Caudate nucleus (tissue), 63 donors: ENCODE measurements at places on chromosomes 6 and 20.

GRCh38 chr6:144266091-144266649, 19.0 kb upstream of the UTRN start:
- DNase-seq, result no peak

GRCh38 chr6:15864038-15864707, 201.3 kb upstream of the DTNBP1 start:
- DNase-seq, result no peak

DNA sequence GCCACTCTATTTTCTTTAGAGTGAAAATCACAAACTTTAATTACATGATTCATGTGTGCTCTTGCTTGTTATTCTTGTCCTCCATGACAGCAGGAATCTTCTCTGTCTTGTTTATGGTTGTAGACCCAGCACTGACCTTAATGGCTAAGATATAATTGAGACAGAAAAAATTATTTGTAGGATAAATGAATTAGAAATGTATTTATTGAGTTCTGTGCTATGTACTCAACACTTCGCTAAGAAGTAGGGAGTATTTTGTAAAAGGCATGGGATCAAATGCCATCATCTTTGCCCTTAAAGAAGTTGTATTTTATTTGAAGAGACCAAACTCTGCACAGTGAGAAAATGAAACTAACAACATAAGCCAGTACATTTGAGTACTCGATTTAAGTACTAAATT, 71.2 kb downstream of the CBLN4 start:
- DNase-seq, result no peak

DNA sequence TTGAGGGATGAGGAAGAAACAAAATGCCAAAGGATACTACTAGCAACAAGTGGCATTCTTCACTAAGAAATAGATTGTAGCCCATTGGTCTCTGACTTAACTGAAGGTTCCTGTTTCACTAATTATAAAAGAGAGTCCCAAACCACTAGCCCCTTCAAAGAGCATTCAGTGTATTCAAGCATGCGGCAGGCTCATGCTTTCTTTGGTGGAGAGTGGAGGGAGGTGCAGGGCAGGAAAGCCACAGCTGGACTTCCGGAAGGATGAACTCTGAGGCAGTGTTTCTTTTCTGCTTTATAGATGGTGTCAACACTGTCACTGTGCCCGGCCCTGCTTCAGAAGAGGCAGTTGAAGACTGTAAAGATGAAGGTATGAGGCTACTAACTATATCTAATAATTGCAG, 636.1 kb downstream of the KIF16B start:
- no peak for DNase-seq

GRCh38 chr6:148242180-148242579, 100.5 kb upstream of the SASH1 start:
- DNase-seq, result no peak

DNA sequence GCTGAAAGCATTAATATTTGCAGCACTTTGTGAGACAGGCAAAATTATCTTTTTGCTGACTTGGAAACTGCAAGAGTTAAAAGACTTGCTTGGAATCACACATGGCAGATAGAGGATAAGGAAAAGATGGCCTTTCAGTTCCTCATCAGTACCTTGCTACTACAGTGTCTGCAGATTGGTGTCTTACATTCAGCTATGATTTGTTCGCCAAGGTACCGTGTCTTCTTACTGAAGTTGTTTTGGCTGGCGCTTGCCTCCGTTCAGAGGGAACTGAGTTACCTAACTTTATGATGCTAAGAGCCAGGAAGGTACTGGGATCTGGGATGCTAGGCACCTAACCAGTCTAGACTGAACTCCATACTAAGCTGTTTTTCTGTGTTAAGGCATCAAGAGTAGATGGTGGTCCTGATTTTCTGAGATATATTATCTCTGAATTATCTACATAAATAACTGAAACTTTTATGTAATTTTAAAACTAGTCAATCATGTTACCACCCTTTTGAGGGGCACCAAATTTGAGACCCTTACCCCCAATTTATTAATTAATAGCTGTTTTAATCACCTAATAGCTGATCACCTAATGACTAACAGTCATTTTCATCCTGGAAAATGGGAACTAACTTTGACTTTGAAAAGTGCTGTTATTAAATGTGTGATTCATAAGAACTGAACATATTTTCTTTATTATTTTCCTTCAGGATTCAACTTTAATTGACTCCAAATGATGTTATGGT, 2.5 kb downstream of the WTAP start:
- no peak for DNase-seq

GRCh38 chr6:90977513-90977912, 390.6 kb upstream of the MAP3K7 start:
- no peak for DNase-seq

DNA sequence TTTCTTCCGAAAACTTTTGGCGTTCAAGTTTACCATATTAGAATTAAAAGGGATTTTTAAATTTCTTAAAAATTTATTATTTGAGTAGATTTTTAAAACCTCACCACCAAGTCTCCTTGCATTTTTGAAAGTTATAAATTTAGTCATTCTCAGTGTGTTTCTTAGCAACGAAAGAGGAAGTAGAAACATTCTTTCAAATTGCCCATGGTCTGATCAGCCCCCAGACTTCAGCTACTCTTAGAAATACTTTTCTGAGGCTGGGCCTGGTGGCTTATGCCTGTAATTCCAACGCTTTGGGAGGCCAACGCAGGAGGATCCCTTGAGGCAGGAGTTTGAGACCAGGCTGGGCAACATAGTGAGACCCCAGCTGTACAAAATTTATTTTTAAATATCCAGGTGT, 15.1 kb upstream of the RTF2 start:
- DNase-seq, result no peak

- DNase-seq, result no peak
Measured at GRCh38 chr6:143838395-143838794, 4.7 kb upstream of the LTV1 start.

DNA sequence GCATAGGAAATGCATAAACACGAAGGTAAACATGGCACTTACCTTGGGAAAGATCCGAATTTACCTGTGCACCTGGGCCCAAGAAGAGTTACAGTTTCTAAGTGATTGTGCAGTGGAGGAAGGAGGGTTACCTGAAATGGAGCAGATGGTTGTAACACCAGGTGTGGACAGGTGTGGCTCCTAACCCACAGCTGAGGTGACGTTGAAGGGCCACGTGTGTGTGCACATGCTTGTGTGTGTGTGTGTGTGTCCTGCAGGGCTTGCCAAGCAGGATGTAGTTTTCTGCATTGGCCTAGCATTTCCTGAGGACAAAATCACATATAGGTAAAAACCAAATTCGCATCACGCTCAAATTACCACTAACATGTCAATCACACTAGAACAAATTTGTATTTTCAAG, 240.8 kb downstream of the ANKRD60 start:
- no peak for DNase-seq

DNA sequence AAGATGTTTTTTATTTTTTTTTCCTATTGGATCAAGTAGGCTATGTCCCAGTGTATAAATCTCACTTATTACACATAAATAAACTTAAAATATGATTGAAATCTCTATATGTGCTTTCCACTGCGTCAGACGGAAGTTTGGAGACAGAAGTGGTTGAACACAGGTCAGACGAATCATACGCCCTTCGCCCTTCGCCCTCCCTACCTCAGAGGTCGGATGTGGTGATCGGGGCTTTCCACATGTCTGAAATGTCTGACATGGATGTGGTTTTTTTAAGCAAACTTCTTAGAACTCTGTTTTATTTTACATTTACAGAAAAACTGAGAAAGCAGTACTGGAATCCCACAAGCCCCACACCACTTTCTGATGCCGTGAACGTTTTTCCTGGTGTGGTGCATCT, 344.4 kb downstream of the THBS2 start:
- DNase-seq, result no peak
